ENCODE measurements at places on chromosomes 3 and 15.

- DNase-seq = no peak
Measured at GRCh38 chr3:99246010-99246654, 344.6 kb upstream of the DCBLD2 start.

DNA sequence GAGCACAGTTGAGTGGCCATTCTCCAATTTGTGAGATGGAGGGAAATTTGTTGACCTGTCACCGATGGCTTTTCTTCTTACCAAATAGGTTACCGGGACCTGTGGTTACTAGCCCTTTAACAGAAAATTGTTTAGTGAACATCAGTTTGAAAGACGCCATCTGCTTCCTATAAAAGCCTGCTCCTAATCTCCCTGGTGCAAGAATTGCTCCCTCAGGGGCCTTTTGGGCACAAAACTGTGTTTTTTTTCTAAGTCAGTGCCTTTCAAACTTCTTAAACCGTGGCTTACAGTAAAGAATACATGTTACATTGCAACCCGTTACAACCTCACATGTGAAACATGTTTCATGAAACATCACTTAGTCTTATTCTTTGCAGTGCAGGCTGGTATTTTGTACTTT is 15.0 kb downstream of the CACNA2D3 start:
- DNase-seq = no peak

DNA sequence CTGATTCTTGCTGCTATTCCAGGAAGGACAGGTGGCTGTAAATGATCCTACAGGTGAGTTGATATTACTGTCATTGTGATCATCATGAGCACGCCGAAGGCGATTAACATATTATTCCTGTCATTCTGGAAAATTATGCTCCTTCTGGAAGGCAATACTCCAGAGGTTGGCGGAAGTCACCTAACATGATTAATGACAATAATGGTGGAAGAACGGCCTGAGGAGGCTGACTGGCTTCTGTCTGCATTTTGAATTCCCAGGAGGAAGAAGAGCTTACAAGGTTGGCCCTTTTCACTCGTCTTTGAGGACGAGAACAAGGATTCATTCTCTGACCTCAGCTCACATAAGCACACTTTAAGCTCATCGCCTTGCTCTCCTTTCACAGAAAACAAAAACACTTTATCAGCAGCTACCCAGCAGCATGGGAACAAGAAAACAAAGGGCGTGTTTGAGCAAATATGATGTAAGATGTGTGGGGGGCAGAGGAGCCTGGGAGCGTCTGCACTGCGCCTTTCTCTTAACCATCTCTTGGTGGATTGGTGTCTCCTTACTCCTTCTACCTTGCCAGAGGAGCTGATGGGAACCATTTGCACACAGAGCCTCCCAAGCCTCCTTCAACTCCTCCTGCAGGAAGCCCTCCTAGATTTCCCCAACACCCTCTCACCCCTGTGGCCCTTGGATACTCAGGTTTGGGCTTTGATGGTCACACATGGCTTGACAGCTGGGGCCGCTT is 23.0 kb downstream of the ACSBG1 start:
- no peak for DNase-seq

GRCh38 chr3:192887047-192887446 is 30.6 kb downstream of the MB21D2 start:
- DNase-seq = no peak

DNA sequence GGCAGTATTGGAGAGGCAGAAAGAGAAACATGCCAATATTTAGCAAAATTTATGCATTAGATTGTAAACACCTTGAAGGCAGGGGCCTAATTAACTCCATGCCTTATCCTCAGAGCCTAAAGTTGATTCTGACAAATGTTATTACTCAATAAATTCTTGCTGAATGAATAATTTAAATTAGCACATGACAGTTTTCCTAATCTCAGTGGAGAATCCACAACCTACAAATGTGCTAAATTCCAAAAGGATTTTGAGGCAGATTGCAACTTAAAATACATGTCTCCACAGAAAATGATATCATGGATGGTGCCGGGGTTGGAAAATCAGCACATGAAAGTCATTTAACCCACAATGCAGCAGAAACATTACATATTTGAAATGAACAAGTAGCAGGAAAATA is 41.1 kb upstream of the NANOGP8 start:
- no peak for DNase-seq

- DNase-seq = no peak
Measured at GRCh38 chr3:170714122-170714521, 128.2 kb upstream of the SLC7A14 start.

DNA sequence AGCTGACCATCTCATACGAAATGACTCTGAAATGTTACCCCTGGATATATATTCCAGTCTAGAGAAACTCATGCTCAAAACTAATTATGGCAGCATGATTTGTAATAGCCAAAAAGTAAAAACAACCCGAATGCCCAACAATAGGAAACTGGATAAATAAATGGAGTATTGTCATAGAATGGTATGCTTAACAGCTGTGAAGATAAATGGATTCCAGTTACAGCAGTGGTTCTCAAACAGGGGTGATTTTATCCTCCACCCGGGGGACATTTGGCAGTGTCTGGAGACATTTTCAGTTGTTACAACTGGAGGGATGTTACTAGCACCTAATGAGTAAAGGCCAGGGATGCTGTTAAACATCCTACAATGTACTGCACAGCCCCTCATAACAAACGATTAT is 52.3 kb upstream of the PIAS1 start:
- DNase-seq = no peak

DNA sequence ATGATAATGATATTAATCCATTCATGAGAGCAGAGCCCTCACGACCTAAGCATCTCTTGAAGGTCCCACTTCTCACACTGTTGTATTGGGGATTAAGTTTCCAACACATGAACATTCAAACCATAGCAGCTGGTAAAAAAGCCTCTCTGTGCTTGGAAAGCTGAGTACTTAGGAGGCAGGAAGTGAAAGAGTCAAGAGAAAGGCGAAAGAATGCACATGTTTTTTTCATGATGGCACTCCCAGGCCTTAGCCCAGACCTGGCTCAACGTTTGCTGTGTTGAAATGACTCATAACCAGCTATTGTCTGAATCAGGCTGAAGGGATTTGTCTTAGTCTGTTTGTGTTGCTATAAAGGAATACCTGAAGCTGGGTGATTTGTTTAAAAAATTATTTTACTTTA is 84.4 kb upstream of the RGMA start:
- DNase-seq = no peak

- no peak for DNase-seq
Measured at GRCh38 chr3:88013592-88013991, 45.2 kb downstream of the CGGBP1 start.

- no peak for DNase-seq
Measured at GRCh38 chr15:42206406-42206805, 1.7 kb downstream of the VPS39 start.

- DNase-seq = no peak
Measured at GRCh38 chr15:50163719-50164410, 18.1 kb upstream of the SLC27A2 start.

GRCh38 chr3:71109241-71109976 is 474.1 kb downstream of the FOXP1 start:
- DNase-seq = no peak

DNA sequence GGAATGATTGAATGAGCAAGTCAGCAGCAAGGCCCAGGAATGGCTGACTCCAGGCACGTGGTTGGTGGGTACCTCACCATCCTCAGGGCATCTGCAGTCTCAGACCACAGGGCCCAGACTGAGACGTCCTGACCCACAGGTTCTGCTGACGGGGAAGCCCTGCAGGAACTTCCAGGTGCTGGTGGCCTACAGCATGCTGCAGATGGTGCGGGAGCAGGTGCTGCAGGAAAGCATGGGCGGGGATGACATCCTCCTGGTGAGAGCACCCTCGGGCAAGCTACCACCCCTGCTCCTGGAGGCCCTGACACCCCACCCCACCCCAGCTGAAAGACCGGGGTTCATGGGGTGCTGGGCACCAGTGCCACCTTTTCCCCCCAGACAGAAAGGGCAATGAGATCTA is 14.1 kb downstream of the TBC1D21 start:
- no peak for DNase-seq

DNA sequence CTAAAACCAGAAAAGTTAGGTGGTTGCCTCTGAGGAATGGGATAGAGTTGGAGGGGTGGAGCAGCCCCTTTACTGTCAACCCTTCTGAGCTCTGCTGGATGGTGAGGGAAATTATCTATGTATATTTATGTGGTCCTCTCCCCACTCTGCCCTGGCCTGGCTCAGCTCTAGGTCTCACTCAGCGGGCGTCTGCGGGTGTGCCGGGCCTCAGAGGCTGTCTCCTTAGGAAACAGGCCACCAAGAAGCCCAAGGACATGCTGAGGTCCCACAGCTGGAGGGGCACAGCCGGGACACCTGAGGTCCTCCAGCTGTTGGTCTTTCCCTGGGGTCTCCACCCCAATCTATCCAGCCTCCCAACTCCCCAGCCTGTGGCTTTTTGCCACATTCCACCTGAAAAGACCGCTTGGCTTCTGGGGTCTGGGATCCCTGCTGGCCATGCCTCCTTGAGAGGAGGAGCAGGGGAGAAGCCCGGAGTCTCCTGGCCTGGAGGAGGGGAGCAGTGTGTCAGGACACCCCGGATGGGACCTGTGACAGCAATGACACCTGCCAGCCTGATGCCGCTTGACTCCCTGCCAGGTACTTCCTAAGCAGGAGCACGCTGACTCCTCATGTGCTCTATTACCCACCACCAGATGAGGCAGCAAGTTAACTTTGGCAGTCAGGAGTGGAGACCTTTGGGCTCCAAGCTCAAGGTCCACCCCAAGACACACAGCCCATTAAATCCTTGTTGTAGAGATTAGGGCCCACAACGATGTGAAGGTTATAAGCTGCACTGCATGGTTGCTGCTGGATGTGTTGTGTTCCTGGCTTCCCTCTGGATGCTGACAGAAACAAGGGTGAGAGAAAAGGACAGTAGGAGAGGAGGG is at the start of gene SLC28A1:
Gene SLC28A1 (plus strand): TSS at position 747 of the 866 bp plus-strand sequence. CDS start 3,099 bp downstream, outside the sequence.
- no peak for DNase-seq

DNA sequence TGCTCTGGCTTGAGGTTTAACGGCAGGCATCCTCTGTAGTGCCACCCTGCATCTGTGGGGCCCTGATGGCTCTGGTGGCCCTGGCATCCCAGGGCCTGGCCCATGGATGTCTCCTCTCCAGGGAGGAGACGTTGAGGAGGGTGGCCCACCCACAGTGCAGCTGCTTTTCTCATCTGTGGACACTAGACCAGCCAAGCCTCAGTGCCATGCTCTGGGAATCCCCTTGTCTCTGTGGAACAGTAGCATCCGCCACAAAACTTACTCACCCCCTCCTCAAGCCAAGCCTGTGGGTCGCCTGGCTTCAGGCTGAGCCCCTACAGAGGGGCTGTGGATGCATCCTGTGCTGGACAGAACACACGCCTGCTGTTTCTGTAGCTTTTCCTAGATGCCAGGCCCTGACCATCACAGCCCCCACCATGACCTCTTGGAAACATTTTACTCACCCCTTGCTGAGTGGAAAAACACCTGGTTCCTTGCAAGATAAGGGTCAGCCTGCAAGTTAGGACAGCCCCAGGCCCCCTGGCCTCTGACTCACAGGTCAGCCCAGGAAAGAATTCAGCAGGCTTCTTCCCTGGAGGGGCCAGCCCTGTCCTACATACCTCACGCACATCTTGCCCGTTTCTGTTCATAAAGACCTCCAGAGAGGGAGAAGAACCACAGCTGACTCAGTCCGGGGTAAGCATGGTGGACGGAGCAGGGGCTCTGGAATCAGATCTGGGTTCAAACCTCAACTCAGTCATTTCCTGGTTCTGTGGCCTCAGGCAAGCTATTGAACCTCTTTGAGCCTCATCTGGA is 19.0 kb downstream of the PAK6 start:
- no peak for DNase-seq

DNA sequence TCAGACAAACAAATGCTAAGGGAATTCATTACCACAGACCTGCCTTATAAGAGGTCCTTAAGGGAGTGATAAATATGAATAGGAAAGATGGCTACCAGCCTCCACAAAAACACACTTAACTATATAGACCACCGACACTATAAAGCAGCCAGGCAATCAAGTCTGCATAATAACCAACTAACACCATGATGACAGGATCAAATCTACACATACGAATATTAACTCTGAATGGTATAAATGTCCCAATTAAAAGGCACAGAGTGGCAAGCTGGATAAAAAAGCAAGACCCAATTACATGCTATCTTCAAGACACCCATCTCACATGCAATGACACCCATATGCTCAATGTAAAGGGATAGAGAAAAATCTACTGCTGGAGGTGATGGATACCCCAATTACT is 221.1 kb downstream of the SCAPER start:
- no peak for DNase-seq

- no peak for DNase-seq
Measured at GRCh38 chr3:108755686-108756085, 1.5 kb downstream of the RETNLB start.
